Trophoblast cell (in vitro differentiated cells and primary cell): ENCODE measurements at places on chromosomes 1 and 21.

GRCh38 chr21:45817345-45817744 lies 164.2 kb upstream of the COL6A1 start:
- DNase-seq: no peak
- no peaks in the 10 kb centered on the region for H3K27me3 ChIP-seq
- no peaks in the 10 kb centered on the region for H3K36me3 ChIP-seq
- H3K4me1 ChIP-seq: no peaks in the 10 kb centered on the region

GRCh38 chr1:96240438-96240837 lies 481.1 kb upstream of the PTBP2 start:
- no peaks in the 10 kb centered on the region for H3K27me3 ChIP-seq
- H3K36me3 ChIP-seq: no peaks in the 10 kb centered on the region
- H3K27ac ChIP-seq: no peak overlapping the region
- DNase-seq: no peak

DNA sequence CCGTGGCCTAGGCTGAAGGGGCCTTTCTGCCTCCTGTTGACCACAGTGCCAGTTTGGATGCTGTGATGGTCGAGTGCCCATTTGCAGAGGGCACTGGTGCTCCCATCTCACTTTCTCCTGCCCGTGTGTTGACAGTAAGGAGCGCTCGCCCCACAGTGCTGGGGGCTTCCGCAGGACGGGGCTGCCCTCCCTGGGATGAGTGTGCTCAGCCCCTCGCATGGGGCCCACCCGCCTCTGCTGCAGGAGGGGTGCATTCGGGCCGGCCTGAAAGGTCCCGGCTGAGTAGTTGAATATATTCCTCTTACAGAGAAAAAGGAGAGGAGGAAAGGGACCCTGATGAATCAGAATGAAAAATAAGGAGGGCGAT lies 37.3 kb downstream of the NTPCR start:
- H3K27ac ChIP-seq: no peak overlapping the region
- H3K36me3 ChIP-seq: no peaks in the 10 kb centered on the region
- no peaks in the 10 kb centered on the region for H3K27me3 ChIP-seq
- H3K4me3 ChIP-seq: no peak overlapping the region

- no peaks in the 10 kb centered on the region for H3K36me3 ChIP-seq
- no peak overlapping the region for H3K4me3 ChIP-seq
- H3K27me3 ChIP-seq: no peaks in the 10 kb centered on the region
- DNase-seq: no peak
Measured at GRCh38 chr1:59323879-59324278, 27.0 kb downstream of the FGGY start.

- H3K36me3 ChIP-seq: peaks cover 4% of the 10 kb centered on the region
- H3K4me1 ChIP-seq: peaks cover 27% of the 10 kb centered on the region
- H3K27ac ChIP-seq: peak overlapping the region; percentile 1
Measured at GRCh38 chr1:157135646-157136045, 2.5 kb downstream of the ETV3 start.

DNA sequence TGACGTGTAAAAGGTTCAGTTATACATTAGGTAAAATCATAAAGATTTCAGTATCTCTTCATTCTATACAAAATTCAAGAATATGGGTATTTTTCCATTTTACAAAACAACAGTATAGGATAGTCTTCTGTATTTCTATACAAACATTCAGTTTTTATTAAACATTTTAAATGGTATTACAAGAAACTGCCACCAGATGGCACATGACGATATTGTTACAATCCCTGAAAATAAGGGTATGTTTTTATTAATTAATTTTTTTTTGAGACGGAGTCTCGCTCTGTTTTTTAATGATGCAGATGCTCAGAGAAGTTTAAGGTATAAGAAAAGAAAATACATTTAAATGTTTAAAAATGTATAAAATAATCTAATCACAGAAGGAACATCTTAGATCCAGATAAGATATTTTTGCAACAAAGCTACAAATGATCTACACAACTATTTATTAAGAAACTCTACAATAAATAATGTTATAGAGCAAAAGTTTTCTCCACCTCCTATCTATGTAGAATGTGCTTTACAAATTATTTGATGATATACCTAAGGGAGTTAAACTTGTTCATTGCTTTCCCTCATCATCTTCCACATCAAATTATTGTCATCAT lies 23.5 kb upstream of the RSBN1 start:
- no peak overlapping the region for H3K4me3 ChIP-seq
- H3K27ac ChIP-seq: no peak overlapping the region
- H3K4me1 ChIP-seq: no peaks in the 10 kb centered on the region
- no peaks in the 10 kb centered on the region for H3K27me3 ChIP-seq
- peak; percentile 84 for DNase-seq

- DNase-seq: no peak
- no peak overlapping the region for H3K4me3 ChIP-seq
- H3K27me3 ChIP-seq: peaks cover 86% of the 10 kb centered on the region
- no peaks in the 10 kb centered on the region for H3K36me3 ChIP-seq
- peaks cover 2% of the 10 kb centered on the region for H3K4me1 ChIP-seq
Measured at GRCh38 chr1:18631496-18632217, 1.0 kb downstream of the PAX7 start.

DNA sequence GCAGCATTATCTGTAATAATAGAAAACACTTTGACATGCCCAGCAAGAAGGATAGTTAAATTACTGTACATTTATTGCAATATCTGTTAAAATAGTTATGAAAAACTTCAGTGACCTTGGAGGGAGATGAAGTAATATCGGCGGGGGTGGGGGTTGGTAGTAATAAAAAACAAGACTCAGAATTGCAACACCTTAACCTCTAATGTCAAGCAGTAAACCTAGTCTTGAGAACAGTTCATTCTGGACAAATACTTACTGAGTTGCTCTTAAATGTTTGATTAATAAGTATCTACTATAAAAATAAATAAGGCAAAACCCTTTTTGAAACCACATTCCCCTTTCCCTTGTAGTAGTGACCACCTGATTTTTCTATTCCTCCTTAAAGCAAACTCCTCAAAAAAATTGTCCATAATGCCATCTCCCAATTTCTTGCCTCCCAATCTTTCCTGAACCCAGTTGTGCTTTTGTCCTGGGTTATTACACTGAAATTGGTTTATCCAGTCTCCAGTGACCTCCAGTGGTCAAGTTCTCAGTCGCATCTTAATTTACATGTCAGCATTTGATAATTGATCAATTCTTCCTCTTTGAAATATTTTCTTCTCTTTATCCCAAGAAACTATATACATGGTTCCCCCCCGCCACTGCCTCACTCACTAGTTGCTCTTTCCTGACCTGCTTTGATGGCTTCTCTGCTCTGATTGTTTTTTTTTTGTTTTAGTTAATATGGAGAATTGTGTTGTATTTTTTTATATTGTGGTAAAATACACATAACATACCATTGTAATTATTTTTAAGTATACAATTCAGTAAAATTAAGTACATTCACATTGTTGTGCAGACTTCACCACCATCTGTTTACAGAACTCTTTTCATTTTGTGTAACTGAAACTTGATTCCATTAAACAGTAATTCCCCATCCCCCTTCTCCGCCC lies 36.8 kb downstream of the RAP1A start:
- H3K4me3 ChIP-seq: no peak overlapping the region
- no peak overlapping the region for H3K27ac ChIP-seq
- no peaks in the 10 kb centered on the region for H3K27me3 ChIP-seq
- no peaks in the 10 kb centered on the region for H3K4me1 ChIP-seq
- peak; percentile 56 for DNase-seq

- no peaks in the 10 kb centered on the region for H3K36me3 ChIP-seq
- peak; percentile 7 for DNase-seq
- no peaks in the 10 kb centered on the region for H3K27me3 ChIP-seq
- no peak overlapping the region for H3K4me3 ChIP-seq
- no peaks in the 10 kb centered on the region for H3K4me1 ChIP-seq
Measured at GRCh38 chr1:89725011-89725370, 92.1 kb downstream of the LRRC8C start.

- no peak overlapping the region for H3K4me3 ChIP-seq
- no peaks in the 10 kb centered on the region for H3K36me3 ChIP-seq
- no peaks in the 10 kb centered on the region for H3K27me3 ChIP-seq
- H3K4me1 ChIP-seq: no peaks in the 10 kb centered on the region
- DNase-seq: no peak
Measured at GRCh38 chr21:30962013-30962412, 76.3 kb downstream of the KRTAP19-8 start.

DNA sequence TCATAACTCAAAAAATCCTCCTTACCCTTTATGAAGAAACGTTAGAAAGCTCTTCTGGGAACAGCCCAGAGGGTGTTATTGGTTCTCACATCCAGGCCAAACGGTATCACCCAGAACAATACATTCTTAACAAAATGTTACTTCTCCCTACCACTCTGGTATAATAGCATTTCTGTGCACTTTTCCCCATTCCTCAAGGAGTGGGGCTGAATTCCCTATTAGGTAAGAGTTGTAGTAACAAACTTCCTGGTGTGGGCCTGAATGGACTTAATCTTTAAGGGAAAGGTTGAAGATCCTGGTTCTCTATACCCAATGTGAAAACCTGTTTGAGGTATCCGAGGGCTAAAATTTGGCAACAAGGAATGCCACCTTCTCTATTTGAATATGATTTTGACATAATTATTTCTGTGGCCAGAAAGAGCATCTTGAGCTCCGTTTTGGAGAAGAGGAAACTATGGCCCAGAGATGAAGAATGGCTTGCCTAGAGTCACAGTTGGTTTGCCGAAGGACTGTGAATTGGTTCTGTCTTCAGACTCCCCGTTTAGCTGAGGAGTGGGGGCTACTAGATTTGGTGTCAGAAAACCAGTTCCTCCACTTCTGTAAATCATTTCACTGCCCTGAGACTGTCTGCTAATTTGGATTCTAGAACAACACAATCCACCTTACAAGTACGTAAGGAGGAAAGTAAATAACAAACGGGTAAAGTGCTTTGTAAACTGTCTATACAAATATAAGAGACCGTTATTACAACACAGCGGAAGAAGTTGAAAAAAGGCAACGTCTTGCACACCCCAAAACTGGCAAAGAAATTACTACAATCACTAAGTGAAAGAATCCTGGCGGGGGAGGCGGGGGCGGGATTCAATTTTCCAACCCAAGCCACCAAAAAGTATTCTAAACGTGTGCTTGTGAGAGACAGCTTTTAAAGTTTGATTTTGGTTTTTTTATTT lies 2.3 kb downstream of the ANP32E start:
- peaks cover 8% of the 10 kb centered on the region for H3K36me3 ChIP-seq
- H3K4me1 ChIP-seq: no peaks in the 10 kb centered on the region
- DNase-seq: no peak
- no peaks in the 10 kb centered on the region for H3K27me3 ChIP-seq
- peak overlapping the region; percentile 3 for H3K27ac ChIP-seq
- H3K4me3 ChIP-seq: no peak overlapping the region

- DNase-seq: no peak
- no peaks in the 10 kb centered on the region for H3K36me3 ChIP-seq
- H3K4me3 ChIP-seq: no peak overlapping the region
- H3K4me1 ChIP-seq: peaks cover 5% of the 10 kb centered on the region
- H3K27me3 ChIP-seq: no peaks in the 10 kb centered on the region
- H3K27ac ChIP-seq: no peak overlapping the region
Measured at GRCh38 chr21:33481314-33481943, 1.7 kb upstream of the TMEM50B start.

GRCh38 chr1:94974241-94974640 lies 47.3 kb upstream of the CNN3 start:
- peaks cover 3% of the 10 kb centered on the region for H3K4me1 ChIP-seq
- H3K36me3 ChIP-seq: no peaks in the 10 kb centered on the region
- H3K4me3 ChIP-seq: no peak overlapping the region
- no peak overlapping the region for H3K27ac ChIP-seq
- no peak for DNase-seq
- no peaks in the 10 kb centered on the region for H3K27me3 ChIP-seq

- no peaks in the 10 kb centered on the region for H3K36me3 ChIP-seq
- DNase-seq: no peak
- H3K4me3 ChIP-seq: no peak overlapping the region
- no peaks in the 10 kb centered on the region for H3K4me1 ChIP-seq
- H3K27me3 ChIP-seq: no peaks in the 10 kb centered on the region
Measured at GRCh38 chr1:178644308-178645120, 80.5 kb upstream of the RALGPS2 start.

DNA sequence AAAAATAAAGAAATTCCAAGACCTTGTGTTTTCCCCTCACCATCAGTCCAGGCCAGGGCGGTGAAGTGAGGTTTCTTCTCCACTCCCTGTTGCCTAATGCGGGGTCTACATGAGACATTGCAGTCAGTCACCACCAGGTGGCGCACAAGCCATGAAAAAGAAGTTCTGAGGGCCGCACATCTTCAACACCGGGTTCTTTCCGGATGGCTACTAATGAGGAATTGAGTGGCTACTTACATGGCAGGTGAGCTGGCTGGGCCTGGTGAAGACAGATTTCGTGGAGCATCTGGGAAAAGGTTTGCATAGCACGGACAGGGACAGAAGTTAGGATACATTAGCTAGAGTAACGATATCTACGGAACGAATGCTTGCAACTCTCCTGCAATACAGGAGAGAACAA lies 15.8 kb upstream of the S100A11 start:
- H3K4me1 ChIP-seq: peaks cover 9% of the 10 kb centered on the region
- no peak overlapping the region for H3K4me3 ChIP-seq
- H3K27me3 ChIP-seq: no peaks in the 10 kb centered on the region
- no peak overlapping the region for H3K27ac ChIP-seq

DNA sequence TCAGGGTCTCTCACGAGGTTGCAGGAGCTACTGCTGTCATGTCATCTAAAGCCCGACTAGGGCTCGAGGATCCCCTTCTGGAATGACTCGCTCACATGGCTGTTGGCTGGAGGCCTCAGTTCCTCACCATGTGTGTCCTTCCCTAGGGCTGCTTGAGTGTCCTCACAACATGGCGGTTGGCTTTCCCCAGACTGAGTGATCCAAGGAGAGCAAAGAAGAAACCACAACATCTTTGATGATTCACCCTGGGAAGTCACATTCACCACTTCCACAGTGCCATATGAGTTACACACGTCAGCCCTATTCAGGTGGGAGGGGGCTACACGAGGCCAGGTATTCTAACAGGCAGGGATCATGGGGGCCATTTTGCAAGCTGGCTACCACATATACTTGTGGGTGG lies 64.9 kb downstream of the FHAD1 start:
- H3K4me3 ChIP-seq: no peak overlapping the region
- H3K27me3 ChIP-seq: no peaks in the 10 kb centered on the region
- H3K27ac ChIP-seq: no peak overlapping the region
- no peaks in the 10 kb centered on the region for H3K36me3 ChIP-seq
- no peak for DNase-seq

GRCh38 chr1:236677641-236678235 lies 8.6 kb upstream of the ACTN2 start:
- no peaks in the 10 kb centered on the region for H3K27me3 ChIP-seq
- no peak overlapping the region for H3K27ac ChIP-seq
- no peaks in the 10 kb centered on the region for H3K36me3 ChIP-seq

GRCh38 chr1:207673399-207673798 lies 28.5 kb downstream of the CR1L start:
- H3K4me1 ChIP-seq: no peaks in the 10 kb centered on the region
- no peak for DNase-seq
- no peaks in the 10 kb centered on the region for H3K36me3 ChIP-seq
- H3K4me3 ChIP-seq: no peak overlapping the region
